CD8-positive, alpha-beta memory T cell (primary cell): ENCODE measurements at places on chromosomes 1 and 21.

DNA sequence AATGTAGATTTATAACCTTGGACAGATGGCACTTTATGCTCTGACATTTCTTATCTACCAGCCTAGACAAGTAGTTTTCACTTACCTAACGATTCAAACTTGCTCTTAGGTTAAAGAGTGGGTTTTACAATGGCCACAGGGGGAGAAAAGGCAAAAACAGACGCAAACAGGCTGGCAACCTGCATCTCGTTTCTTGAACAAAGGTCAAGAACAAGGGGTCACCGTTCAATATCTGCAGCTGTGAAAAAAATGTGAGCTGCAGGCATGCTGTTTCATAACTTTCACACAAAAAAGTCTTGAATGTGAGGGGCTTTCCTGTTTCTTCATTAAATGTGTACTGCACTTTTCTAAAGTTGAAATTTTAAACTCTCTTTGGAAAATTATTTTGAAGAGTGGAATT is 49.4 kb downstream of the SYDE2 start:
- DNase-seq: no peak

GRCh38 chr1:69835955-69836354 is 268.2 kb downstream of the LRRC7 start:
- no peak for DNase-seq

DNA sequence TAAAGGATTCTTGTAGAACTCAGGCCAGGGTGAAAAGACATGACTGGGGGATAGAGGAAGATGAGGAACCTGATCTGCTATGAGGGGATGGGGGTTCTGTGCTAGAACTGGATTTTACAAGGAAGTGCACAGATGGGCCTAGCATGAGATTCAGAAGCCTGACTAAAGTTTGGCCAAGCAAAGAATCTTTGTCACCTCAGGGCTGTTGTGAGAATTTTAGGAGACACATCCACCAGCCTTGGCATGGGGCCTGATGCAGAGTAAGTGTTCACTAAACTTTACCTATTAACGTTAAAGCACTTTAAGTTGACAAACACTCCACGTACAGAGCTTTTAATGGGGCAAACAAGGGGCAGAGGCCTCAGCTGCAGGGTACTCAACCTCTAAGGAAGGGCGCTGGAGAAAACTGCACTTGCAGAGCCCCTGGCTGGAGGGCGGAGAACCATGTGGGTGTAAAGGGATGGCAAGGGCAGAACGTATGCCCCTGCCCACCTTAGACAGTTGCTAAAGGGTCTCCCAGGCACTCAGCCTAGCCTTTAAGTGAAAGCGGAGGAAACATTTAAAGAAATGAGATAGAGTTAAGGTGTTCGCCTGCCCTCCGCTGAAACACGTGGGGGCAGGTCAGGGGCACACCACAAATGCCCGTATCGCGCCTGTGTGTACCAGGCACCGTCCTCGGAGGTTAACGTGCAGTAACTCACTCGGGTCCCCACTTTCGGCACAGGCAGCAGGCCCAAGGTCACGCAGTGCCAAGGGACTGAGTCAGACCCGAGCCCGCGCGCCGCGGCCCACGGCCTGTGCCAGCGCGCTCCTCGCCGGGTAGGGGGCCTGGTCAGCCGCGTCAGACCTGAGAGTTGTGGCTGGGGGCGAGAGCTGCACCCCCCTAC is 990 bp upstream of the MRPS6 start:
- no peak for DNase-seq

DNA sequence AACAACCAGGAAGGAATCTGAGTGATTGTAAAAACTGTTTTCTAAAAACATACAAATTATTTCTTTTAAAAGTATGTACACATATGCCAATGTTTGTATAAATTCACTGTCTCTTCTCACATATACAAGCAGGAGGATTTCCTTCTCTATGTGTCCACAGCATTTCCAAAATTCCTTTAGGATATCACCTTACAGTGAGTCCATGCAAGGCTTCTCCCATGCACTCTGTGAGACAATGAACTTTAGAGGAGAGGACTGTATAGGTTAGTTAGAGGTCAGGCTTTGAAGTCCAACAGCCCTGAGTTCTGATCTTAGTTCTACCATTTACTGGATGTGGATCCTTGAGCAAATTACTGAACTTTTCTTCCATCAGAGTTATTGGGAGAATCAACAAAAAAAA is 34.1 kb upstream of the USH2A start:
- DNase-seq: no peak

- no peak for DNase-seq
Observed at GRCh38 chr1:7117399-7118281, 332.4 kb downstream of the CAMTA1 start.

GRCh38 chr1:7827126-7827955 is 25.5 kb downstream of the UTS2 start:
- peak; percentile 63 for DNase-seq

GRCh38 chr1:150407330-150407729 is 43.4 kb downstream of the RPRD2 start:
- DNase-seq: no peak

- no peak for DNase-seq
Observed at GRCh38 chr1:214276786-214277185, 4.2 kb upstream of the SMYD2 start.
